ENCODE measurements at places on chromosomes 11 and 22.

GRCh38 chr11:112156153-112156955 is 7.5 kb downstream of the IL18 start:
- no peak for DNase-seq

DNA sequence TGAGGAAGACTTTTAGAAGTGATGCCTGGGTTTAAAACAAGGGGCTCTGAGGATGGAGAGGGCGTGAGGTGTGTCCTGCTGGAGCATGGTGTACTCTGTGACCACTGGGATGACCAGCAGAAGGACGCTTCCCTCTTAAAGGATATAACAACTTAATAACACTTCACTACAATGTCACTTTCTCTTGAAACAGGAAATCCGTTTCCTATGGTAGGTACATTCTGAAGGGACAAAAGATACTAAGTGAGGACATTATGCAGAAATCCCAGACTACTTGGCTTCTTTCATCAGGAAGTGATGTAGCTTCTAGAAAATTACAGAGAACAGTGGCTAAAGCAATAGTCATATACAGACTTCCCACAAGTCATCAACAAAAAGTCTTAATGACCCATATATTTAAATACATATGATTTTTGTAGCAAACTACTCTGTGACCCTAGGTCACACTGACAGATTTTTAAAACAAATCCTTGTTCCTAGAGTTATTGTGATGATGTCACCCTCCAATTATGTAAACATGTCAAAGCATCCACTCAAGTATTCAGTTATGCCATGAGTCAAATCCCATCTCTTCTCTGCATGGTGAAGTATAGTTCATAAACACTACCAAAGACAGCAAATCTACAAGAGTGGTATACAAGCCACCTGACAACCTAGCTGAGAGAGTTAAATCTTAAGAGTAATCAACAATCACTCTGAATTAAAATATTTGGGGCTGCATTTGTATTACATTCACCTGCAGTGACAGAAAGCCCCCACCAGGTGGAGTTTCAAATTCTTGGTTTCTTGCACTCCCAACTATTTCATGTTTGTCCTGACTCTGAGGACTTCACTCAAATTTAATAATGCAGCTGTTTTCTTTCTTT is 32.8 kb downstream of the PITPNB start:
- peak; percentile 25 for DNase-seq

- DNase-seq = no peak
Measured at GRCh38 chr11:118153516-118153915, 893 bp upstream of the SCN4B start.

GRCh38 chr11:22657101-22657694 is 9.2 kb upstream of the GAS2 start:
- DNase-seq = no peak

DNA sequence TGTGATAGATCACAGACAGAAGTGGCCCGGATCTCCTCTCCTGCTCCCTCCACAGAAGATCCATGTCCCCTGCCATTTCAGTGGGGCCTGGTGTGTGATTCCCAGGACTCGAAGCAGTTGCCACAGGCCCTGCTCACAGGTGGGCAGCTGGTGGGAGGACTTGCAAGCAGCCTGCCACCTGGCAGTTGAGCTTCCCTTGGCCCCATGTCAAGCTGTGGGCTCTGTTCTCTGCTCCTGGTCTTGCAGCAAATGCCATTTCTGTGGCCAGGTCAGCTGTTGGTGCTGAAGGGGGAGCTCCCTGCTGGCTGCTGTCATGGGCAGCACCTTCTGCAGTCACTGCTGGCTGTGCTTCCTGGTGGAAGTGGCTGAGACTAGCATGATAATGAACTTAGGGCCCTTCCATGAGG is 59.1 kb upstream of the SLC22A12 start:
- no peak for DNase-seq

DNA sequence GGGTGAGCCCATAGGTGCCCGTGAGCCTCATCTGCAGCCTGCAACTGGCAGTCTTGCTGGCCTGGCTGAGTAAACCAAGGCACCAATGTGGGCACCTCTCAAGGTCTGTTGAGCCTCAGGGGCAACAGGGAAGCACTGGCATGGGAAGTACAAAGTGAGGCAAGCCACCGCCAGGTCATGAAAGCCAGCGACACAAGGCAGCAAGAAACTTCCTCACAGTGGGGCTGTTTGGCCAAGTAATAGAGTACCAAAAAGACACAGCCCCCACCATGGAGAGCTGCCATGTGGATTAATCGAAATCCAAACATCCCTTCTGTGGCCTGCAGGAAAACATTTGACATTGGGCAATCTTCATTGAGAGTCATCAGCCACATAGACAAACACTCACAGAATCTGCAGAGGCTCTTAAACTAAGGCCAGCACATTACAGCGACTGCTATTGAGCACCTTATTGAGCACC is 43.6 kb upstream of the FIBIN start:
- DNase-seq = no peak

GRCh38 chr22:39242595-39243438 is 2.0 kb downstream of the PDGFB start:
- no peak for DNase-seq

DNA sequence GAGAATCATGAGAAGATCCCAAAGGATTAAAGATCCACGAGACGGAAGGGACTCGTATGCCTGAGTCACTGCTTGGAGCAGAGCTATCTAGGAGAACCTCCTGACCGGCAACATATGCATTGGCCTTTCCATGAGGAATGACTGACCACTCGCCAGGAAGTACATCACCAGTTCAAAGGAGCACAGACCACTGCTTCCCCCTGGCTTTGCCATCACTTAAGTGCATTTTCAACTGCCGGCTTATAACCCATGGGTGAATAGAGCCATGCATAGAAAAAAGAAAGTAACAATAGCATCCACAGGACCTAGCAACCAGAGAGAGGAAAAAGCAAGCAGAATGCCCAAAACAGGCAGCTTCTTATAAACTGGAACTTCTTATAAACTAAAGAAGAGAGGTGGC is 98.3 kb upstream of the ZC3H12C start:
- DNase-seq = no peak

GRCh38 chr22:30038219-30038618 is 42.0 kb upstream of the HORMAD2 start:
- no peak for DNase-seq

Data from stimulated activated CD4-positive, alpha-beta T cell treated with anti-CD3 and anti-CD28 coated beads, Interleukin-2, amount 100 ng/mL, for 4 hours (primary cell).